ENCODE measurements at places on chromosomes 11 and 22.

- DNase-seq, result no peak
These were observed 70.7 kb upstream of the TTC12 start for GRCh38 chr11:113243696-113244095.

DNA sequence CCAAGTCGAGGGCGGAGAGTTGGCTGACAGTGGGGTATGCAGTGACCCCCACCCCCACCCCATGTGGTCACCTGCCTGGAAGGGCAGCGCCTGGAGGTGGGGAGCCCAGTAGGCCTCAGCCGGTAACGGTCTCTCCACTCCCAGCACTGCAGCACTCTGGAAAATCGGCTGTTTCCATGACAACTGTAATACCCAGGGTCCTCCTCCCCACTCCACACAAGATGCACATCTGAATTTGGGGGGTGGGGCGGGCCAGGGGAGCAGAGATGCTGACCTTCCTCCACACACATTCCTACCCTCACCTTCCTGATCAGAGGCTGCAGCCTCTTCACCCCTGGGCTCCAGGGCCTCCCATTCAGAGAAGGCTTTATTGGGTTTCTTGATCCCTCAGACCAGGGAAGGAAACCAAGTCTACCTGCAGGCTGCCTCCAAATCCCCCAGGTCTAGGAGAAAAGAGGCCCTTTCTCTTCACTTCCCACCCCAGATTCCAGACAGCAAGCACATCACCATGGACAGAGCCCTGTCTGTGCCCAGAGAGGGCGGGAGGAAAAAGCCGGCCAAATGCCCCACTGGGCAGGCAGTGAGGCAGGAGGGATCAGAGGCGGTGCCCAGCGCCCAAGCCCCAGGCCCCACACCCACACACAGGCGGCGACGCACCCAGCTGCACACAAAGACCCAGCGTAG is 46.5 kb downstream of the SLC22A12 start:
- no peak for DNase-seq

GRCh38 chr22:49532869-49533802 is 294.5 kb downstream of the BRD1 start:
- no peak for DNase-seq

GRCh38 chr11:90135016-90135415 is 553 bp downstream of the NAALAD2 start:
- DNase-seq, result no peak

DNA sequence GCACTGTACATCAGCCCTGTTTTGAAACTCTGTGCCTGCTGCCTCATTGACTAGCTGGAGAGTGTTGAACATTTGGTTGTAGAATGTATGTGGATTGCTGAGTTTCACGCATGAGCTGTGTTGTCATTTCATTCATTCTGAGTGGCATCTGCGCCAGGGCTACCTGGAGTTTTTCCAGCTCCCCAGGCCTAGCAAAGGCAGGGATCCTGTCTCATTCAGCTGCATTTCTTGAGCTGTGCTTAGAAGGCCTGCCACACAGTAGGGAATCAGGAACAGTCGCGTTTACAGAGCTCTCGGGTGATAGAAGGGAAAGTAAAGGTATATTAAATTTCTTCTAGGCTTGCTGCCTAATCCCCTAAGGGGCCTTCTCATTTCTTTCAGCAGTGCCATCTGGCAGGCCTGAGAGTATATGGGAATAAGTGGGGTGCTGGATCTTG is 44.3 kb downstream of the PTPRJ start:
- DNase-seq, result no peak

- no peak for DNase-seq
These were observed 2.6 kb upstream of the MCM5 start for GRCh38 chr22:35397095-35397904.

- DNase-seq, result no peak
These were observed 24.0 kb upstream of the COMT start for GRCh38 chr22:19917389-19918138.

DNA sequence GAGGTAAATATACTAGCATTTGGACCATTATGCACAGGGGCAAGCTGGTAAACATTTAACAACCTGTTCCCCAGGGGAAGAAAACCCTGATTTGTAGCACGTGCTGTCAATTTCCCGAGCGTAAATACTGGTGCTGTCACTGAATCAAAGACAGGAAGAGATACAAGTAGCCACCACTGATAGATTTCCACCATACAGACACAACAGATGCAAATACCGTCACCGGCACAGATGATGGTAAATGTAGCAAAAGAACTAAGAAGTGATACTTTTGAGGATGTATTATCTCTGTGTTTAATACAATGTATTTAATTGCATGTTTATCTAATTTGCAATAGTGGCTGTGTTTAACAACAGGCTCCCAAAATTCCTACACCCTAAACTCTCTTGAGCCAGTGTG is 39.6 kb downstream of the SHISAL1 start:
- DNase-seq, result no peak

DNA sequence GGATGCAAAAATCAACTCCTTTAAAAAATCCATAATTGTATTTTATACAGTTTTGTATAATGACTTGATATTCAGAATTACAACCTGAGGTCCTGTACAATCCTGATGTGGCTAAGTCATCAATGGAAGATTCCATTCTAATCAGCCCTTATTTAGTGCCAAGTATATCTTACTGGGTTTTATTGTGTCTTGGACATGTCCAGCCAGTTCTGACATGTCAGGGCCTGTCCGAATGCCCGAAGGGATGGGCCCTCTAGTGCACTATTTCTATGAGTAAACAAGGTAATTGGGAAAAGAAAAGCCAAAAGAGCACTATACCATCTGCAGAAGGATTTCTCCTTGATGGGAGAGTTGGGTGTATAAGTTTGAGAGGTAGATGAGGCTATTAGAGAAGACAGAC is 412.9 kb downstream of the METTL15 start:
- DNase-seq, result no peak

- DNase-seq, result no peak
These were observed 24.8 kb downstream of the SERPING1 start for GRCh38 chr11:57622263-57622662.

GRCh38 chr22:36433318-36434231 is 45.8 kb upstream of the MYH9 start:
- no peak for DNase-seq

DNA sequence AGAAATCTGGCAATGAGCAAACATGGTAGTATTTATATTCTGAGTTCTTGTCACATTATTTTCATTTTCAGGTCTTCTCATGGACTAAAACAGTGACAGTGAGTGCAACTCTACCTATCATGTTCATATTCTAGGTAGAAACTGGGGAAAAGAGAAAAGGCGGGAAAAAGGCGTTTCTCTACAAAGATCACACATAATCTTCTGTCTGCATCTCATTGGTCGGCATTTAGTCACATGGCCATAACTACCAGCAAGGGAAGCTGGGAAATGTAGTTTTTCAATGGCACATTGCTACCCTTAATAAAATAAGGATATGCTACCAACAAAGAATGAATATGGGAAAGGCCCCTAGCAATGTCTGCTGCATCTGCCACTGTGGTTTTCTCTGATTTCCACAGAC is 57.6 kb upstream of the B3GAT1 start:
- DNase-seq, result no peak

DNA sequence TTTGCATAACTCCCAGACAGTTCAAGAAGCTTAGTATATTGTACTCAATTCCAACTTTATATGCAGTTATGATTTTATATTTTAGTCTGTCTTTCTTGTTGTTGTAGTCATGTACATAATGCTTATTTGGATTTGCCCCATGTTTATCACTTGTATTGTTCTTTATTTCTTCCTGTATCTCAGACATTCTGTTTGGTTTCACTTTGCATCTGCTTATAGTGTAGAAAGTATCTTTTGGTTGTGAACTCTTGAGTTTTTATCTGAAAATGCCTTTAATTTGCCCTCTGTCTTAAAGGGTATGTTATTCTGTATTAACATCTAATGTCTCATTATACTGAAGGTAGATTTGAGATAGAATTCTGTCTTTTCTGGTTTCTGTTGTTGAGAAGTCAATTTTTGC is 275.4 kb downstream of the DYNC2H1 start:
- DNase-seq, result no peak

GRCh38 chr11:46296528-46297448 is 19.3 kb downstream of the CREB3L1 start:
- DNase-seq, result no peak

GRCh38 chr11:110491577-110492320 is 62.0 kb downstream of the FDX1 start:
- no peak for DNase-seq

GRCh38 chr11:94795476-94796189 is 27.5 kb downstream of the AMOTL1 start:
- no peak for DNase-seq

- no peak for DNase-seq
These were observed 67.6 kb upstream of the TEAD1 start for GRCh38 chr11:12606597-12606996.

- no peak for DNase-seq
These were observed 13.5 kb upstream of the SPI1 start for GRCh38 chr11:47391711-47392432.

DNA sequence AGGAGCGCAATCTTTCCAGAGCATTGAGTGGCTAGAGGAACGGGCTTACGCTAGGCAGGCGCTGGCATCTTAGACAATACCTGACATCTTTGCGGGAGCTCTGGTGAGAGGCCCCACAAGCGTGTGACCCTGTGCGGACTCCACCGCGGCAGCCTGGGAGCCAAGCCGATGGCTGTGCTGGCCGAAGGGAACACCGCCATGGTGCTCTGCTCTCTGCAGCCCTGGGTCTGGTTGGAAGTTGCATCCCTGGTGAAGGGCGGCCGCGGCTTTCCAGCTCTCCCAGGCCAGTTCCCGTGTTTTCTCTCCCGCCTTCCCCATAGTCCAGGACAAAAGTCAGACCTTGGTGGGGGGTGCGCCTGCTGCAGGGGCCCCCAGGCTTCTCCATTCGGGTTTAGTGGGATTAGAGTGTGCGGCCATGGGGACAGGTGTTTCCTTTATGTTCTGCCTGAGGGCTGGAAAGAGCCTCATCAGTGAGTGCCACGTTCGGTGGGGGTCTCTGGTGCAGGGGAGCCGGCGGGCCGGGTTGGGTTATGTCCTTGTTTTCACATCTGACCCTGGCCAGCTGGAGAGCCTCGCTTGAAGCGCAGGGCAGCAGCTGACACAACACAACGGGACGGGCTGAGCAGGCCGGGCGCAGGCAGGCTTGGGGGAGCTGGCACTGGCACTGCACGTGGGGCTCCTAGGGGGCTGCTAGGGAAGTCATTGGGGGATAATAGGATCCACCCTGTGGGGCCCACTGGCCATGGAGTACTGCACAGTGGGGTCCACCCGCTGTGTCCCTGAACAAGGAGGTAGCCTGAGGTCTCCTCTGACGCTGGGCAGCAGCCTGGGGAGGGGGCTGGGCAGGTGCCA is 94.8 kb downstream of the KCNQ1 start:
- no peak for DNase-seq

GRCh38 chr11:76690736-76691135 is 20.2 kb upstream of the LRRC32 start:
- no peak for DNase-seq

- no peak for DNase-seq
These were observed 99.5 kb downstream of the BCR start for GRCh38 chr22:23279781-23280180.

GRCh38 chr11:73047773-73048371 is 94.2 kb downstream of the FCHSD2 start:
- no peak for DNase-seq

DNA sequence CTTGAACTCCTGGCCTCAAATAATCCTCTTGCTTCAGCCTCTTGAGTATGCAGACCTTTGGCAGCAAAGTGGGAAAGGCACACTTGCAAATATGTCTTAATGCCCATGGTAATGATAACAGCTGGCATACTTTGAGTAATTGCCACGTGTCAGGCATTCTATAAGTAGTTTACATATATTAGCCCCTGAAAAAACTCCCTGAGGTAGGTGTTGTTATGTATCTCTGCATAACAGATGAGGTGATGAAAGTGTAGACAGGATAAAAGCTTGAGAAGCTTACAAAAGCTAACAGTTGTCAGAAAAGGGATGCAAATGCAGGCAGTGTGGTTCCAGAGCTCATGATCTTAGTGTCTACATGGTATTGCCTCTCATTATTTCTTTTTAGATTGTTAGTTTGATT is 291.1 kb upstream of the C11orf87 start:
- DNase-seq, result no peak

DNA sequence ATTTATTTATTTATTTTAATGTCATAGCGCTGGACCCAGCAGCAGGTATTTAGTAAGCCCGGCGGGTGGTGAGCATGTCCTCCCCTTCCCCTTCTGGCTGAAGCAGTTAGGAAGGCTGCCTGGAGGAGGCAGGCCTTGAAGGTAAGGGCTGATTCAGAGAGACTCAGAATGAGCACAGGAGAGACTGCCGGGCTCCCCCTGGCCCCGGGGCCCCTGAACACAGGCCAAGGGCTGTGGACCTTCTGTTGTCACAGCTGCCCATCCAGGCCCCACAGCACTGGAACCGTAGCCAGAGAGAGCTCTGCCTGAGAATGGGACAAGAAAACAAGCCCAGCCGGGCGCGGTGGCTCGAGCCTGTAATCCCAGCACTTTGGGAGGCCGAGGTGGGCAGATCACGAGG is 52.8 kb downstream of the KCNJ4 start:
- no peak for DNase-seq

DNA sequence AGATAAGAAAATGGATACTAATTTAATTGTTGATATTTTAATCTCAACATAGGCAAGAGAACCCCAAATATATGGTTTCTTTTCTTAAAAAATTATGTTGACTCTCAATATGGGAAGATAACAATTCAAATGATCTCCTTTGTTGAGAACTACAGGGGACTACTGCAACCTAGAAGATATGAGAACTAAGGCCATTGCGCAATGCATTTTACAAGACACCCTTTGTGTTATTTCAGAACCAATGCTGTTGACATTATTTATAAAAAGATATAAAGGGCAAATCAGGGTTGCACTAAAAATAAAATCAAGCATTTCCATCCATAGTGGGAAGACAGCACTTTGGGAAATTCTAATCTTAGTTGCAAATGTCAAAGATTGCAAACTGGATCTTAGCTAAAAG is 322.3 kb downstream of the SOX6 start:
- DNase-seq, result no peak

DNA sequence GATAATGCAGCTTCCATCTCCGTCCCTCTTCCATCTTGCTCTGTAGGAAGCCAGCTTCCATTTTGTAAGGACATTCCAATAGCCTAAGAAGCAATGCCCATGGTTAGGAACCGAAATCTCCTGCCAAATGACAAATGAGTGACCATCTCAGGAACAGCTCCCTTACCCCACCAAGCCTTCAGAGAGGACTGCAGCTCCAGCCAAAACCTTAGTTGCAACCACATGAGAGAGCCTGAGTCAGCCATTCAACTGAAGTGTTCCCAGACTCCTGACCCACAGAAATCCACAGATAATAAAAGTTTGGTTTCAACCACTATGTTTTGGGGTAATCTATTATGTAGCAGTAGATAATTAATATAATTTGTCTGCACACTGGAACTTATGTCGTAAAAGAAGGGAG is 51.7 kb upstream of the LDLRAD3 start:
- DNase-seq, result no peak

- no peak for DNase-seq
These were observed 8.6 kb downstream of the PPP6R3 start for GRCh38 chr11:68469122-68469521.

All from GOT3 (cell line).